ENCODE measurements at places on chromosomes 2 and 18.

GRCh38 chr2:128475427-128476211 is 157.0 kb upstream of the HS6ST1 start:
- no peak for DNase-seq

GRCh38 chr2:146437712-146438111 is 1407.1 kb upstream of the ACVR2A start:
- DNase-seq = no peak

DNA sequence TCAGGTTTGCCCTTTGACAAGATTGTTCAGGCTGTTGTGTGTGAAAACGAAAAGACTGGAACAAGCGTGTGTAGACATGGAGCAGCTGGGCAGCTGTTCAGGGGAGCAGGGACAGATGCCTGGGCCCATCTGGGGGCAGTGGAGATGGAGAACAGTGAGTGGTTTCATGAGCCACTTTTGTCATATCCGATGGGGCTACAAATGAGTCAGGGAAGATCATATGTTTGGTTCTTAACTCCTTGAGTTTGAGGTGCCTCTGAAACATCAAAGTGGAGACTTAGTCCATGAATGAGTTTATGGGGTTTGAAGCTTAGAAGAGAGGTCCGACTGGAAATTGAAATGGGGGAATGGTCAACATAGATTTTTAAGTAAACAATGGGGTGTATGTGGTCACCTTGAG is 9.3 kb upstream of the PLB1 start:
- DNase-seq = no peak

GRCh38 chr2:118046634-118047210 is 32.9 kb upstream of the CCDC93 start:
- DNase-seq = no peak

DNA sequence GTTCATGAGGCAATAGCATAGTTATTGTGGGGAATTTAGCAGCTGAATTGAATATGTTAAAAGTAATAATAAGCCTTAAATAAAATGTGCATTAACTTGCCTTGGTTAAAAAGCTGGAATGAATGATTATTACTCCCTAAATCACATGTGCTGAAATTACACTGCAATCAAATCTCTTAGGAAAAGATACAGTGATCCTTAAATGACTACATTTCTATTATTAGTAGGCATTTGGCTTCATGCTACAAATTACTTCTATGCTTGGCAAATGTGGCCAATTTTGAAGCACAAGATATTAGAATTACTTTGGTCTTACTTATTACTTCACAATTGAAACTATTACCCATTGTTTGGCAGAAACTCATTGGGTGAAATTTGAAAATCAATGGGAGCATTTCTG is 5.4 kb downstream of the RND3 start:
- DNase-seq = no peak

DNA sequence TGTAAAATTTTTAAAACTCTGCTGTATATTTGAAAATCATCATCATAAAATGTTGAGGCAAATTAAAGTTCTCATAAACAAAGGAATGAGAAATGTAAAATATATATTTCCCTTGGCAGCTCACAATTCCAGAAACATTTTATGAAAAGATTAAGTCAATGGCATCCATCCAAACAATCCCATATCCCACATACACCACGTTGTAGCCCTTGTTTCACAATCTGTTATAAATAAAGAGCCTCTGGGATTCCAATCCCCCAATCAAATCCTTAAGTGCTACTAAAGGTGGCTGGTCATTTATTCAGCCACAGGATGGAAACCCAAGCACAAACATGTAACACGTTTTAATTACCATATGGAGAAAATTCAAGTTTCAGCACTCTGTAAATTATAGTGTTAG is 51.7 kb downstream of the GFPT1 start:
- DNase-seq = no peak

DNA sequence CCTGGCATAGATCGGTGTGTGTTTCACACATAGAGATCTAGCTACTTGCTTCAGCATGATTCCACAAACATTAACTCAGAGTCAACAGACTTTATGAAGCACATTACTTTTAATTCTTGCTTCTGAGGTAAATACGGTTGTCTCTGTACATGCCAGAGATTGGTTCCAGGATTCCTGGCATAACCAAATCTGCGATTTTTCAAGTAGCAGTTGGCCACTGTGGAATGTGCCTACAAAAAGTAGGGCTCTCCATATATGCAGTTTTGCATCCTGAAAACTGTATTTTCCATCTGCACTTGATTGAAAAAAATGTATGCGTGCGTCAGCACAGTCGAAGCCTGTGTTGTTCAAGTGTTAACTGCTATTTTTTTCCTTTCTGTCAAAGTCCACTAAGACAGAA is 85.0 kb downstream of the ZAP70 start:
- DNase-seq = no peak

DNA sequence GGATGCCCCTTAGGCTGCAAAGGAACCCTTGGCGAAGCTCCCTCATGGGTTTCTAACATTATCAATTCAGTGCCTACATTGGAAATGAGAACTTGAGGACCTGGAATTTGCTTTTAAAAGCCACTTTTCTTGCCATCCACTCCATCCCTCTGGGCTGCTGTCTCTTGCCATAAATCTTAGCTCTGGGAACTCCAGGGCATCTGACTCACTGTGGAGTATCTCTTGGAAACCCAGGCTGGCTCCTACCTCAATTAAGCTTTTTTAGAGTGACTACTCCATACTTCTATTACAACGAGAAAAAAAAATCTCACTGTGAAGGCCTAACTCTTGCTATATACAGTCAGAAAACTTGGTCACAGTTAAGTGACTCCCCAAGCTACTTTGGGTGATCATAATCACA is 227.2 kb upstream of the SETBP1 start:
- DNase-seq = no peak

GRCh38 chr2:174716785-174717184 is 47.5 kb downstream of the CHRNA1 start:
- DNase-seq = no peak

DNA sequence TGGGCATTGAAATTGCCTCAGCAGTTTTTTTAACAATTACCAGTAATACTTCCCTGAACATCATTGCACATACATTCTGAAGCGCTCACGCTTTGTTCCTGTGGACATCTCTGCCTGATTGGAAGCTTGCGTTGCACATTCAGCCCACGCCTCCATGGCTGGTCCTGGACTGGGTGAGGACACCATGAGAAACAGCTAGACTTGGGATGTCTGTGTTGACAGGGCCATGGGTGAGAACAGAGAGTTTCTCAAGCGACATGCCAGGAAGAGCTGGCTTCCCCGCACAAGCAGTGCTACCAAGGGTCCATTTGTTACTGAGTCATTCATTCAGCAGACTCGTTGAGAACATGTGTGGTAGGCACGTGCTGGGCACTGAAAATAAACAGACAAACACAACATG is 166.3 kb downstream of the GBX2 start:
- no peak for DNase-seq

DNA sequence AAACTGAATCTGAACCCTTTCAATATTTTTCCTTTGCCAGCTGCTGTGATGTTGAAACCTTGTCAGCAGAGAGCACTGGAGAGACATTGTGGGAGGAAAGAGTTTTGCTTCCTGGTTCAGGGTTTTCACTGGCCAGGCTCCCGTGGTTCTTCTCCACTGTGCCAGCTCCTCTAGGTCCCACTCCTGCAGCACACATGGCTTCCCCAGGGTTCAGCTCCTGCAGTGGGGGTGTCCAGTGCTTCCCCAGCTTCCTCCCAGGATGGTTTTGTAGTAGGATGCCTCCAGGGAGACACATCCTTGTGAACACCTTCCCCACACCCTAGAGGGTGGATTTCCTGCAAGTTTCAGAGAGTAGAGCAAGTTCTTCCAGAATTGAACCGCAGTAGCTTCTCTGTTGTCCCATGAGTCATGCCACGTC is 24.0 kb upstream of the SULT1C3 start:
- DNase-seq = no peak

GRCh38 chr18:703213-703967 is 9.0 kb downstream of the ENOSF1 start:
- no peak for DNase-seq
